ENCODE measurements at places on chromosomes 1 and 21.

GRCh38 chr1:158285756-158286241 is 3.9 kb upstream of the CD1C start:
- no peak for DNase-seq

DNA sequence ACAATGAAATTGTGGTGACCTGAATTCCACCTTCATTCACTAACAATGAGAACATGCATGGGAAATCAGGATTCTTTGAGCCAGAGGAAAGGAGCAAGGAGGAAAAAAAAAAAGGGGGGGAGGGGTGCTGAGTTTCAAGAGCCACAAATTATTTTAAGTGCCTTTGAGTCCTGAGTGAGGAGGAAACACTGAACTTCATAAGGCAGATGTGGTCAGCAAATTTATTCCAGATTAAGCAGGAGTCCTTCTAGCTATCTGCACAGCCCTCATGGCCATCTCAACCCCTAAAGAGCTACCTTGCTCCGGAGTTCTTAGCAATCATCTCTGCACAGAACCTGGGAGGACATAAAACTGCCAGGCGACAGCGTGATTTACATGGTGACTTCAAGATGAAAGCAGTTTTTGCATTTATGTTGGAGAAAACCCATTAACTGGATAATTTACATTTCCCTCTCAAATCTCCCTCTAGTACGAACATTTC is 21.7 kb downstream of the ASTN1 start:
- no peak for DNase-seq

- no peak for DNase-seq
Observed at GRCh38 chr1:162094271-162094670, 24.8 kb downstream of the NOS1AP start.

DNA sequence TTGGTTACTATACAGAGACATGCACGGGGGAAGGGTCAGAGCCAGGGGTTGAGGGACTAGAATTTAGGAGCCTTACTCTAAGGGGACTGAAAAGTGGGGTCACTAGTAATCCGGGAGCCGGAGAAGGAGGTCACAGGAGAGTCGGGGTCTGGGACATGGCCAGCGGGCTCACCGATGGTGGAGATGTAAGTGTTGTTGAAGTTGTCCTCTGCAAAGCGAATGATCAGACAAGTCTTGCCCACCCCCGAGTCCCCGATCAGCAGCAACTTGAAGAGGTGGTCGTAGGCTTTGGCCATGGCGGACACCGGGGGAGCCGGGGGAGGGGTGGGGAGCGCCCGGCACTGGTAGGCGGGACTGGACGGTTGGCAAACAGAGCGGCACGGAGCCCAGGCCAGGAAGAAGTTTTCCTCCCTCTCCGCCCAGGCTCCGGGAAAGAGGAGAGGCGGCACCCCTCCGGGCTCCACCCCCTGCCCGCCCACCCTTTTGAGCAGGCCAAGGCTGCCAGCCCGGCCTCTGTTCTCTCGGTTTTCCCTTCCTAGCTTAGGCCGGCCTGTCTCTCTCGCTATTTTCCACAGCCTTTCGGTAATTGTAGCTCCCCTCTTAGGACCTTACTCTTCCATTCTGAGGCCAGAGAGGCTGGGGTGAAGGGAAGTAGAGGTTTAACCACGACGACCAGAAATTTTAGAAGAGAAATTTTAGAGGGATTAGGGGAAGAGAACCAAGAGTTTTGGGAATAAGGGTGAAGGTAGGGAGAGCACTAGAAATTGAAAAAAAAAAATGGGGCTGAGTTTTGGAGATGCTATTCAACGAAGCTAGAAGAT is at the start of gene RAB13:
RAB13 (minus strand) TSS at position 399 of the 821 bp plus-strand sequence; CDS start at position 296, 103 bp downstream.
- DNase-seq, result no peak

- no peak for DNase-seq
Observed at GRCh38 chr1:85264150-85264549, 4.7 kb upstream of the C1orf52 start.

- no peak for DNase-seq
Observed at GRCh38 chr1:54405898-54406293, 298 bp downstream of the SSBP3 start.
